ENCODE measurements at places on chromosomes 5 and 9. TPM values are rescaled to one million over a fixed set of nuclear protein-coding genes. Genes with fewer than 3 reads are reported as not detected.

Gene ESM1
- not detected for total RNA-seq

Gene CCDC180
- 0.94 TPM for total RNA-seq

Gene ALG2
- 48.7 TPM for total RNA-seq

Gene FEM1C
- 6.6 TPM for total RNA-seq

Gene ADAMTS16
- 1.8 TPM for total RNA-seq

Gene FYB1
- 9.4 TPM for total RNA-seq

Gene PANK3
- total RNA-seq, result 11.8 TPM

Gene MED22
- total RNA-seq, result 25.9 TPM

Gene ST6GALNAC4
- total RNA-seq, result 18.1 TPM

Gene FGD3
- 0.14 TPM for total RNA-seq

Gene AIF1L
- total RNA-seq, result 1.7 TPM

Gene MRPL36
- total RNA-seq, result 118 TPM

Gene GGTA1
- total RNA-seq, result not detected

Gene FOXD4L4
- total RNA-seq, result 0.07 TPM

Gene DCTN3
- total RNA-seq, result 110 TPM

Gene EIF4E1B
- total RNA-seq, result not detected

Gene CKMT2
- not detected for total RNA-seq

Gene ADRB2
- total RNA-seq, result 0.67 TPM

Gene DBH
- not detected for total RNA-seq

Gene LCN1
- not detected for total RNA-seq

Gene LCN15
- not detected for total RNA-seq

Gene TMEM174
- not detected for total RNA-seq

Gene TAF11L7
- total RNA-seq, result not detected

Gene RNF183
- total RNA-seq, result not detected

Gene COMMD10
- 36.9 TPM for total RNA-seq

Gene SLIT3
- total RNA-seq, result 18.1 TPM

Gene SHOC1
- not detected for total RNA-seq

Gene C5
- total RNA-seq, result 12.2 TPM

Gene NFIB
- 10.1 TPM for total RNA-seq

Gene EXOC3
- 32.0 TPM for total RNA-seq

Gene OR13C9
- total RNA-seq, result not detected

Gene SNX18
- 7.3 TPM for total RNA-seq

Gene IL7R
- 0.19 TPM for total RNA-seq

Gene FASTKD3
- 17.0 TPM for total RNA-seq

Gene MAMDC2
- 0.23 TPM for total RNA-seq

Gene ABO
- not detected for total RNA-seq

Gene FNIP1
- 11.1 TPM for total RNA-seq

Gene ARSI
- total RNA-seq, result 28.6 TPM

Gene CBY3
- total RNA-seq, result not detected

Gene GRPEL2
- total RNA-seq, result 7.6 TPM

Gene FBP2
- not detected for total RNA-seq

Gene CA9
- total RNA-seq, result 5.0 TPM

Gene SLC6A18
- not detected for total RNA-seq

Gene HSPB3
- total RNA-seq, result 0.26 TPM

Gene PDCD1LG2
- total RNA-seq, result 0.13 TPM

Gene SLC45A2
- total RNA-seq, result not detected

Gene SCAMP1
- 25.6 TPM for total RNA-seq

Gene PCDHA5
- total RNA-seq, result 0.73 TPM

Gene RHOBTB3
- 8.7 TPM for total RNA-seq

Gene NUTM2G
- not detected for total RNA-seq

Gene PCDHA9
- total RNA-seq, result not detected

Gene CRHBP
- total RNA-seq, result not detected

Gene GBA2
- total RNA-seq, result 27.0 TPM

Gene ENC1
- total RNA-seq, result 6.1 TPM

Gene UBAP2
- 37.1 TPM for total RNA-seq

Measured in A549 treated with GW870086 at 1 μM for 4 hours (cell line).